ENCODE measurements at places on chromosomes 12 and 14.
A peak's percentile ranks its signal among the peaks of the same experiment; 100 is the strongest.

GRCh38 chr14:76977793-76978720 is 50.5 kb downstream of the IRF2BPL start:
- peak; percentile 83 for DNase-seq

DNA sequence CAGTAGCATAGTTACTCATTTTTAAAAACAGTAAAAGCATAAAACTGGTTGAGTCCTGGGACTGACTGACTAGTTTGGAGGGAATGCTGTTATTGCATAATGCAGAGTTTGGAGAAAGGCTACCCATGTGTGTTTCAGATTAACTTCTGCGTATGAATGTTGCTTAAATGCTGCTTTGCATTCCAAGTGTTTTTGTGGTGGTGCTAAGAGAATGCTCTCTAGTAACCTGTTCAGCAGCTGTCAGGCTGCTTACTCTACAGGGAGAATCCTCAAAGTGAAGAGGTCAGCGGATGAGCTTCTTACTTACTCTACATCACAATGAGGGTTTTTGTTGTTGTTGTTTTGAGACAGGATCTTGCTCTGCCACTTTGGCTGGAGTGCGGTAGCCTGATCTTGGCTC is 4.3 kb downstream of the DLST start:
- no peak for DNase-seq

DNA sequence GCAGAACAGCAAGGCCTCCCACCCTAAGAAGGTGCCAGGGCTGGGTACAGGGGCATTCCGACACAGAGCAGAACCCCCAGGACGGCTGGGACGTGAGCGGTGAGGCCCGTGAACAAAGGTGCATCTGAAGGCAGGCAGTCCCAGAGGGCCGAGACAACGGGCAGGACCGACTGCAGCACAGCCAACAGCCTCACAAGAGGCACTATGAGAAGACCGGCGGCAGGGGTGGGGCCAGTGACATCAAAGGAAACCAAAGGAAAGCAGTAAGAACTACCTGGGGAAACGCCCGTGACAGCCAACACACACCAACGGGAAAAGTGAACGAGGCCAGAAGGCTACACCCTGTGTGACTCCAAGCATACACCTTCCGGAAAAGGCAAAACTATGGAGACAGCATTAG is 9.1 kb downstream of the BTBD6 start:
- peak; percentile 25 for DNase-seq

- no peak for DNase-seq
Observed at GRCh38 chr12:31560516-31560915, 30.4 kb downstream of the DENND5B start.

DNA sequence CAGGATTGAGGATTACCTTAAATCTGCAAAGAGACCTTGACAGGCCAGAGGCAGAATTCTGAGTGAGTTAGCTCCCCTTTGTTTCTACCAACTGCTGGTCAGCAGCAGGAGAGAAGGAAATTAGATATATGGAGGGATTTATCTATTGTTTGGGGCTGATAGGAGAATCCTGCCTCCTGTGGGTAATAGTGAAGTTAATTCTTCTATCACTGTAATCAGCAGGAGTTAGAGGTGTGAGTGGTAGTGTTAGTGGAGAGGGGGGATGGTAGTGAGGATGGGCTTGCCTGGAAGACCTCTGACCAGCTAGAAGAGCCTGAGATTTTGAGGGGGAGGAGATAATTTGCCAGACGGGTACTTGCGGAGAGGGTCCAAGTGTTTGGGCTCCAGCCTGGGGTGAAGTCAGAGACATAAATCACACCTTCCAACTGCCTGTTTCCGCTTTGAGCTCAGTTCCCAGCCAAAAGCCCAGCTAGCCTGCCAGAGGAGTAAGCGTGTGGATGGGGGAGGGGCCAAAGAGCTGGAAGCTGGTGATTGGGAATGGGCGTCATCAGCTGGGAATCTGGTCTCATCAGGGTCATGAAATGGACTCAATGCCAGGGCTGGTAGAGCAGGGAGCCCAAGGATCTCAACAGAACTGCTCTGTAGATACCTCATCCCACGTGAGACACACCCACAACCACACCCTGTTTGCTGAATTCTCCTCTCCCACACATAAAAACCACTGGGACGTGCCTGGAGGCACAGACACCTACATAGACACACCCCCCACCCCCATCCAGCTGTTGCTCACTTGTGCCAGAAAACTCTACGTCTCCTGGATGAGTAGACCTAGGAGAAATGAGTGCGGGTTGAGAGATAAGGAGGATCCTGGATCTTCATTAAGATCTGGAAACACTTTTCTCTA is 13.1 kb upstream of the ITGA5 start:
- no peak for DNase-seq

DNA sequence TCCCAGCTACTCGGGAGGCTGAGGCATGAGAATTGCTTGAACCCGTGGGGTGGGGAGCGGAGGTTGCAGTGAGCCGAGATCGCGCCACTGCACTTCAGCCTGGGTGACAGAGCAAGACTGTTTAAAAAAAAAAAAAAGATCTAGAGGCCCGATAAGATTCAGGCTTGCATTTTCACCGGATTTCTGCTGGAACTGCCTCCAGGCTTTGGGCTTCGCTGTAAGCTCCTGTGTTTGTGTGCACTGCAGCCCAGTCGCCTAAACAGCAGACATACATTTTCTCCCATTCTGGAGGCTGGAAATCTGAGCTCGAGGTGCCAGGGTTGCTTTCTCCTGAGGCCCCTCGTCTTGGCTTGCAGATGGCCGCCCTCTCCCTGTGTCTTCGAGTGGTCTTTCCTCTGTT is 12.2 kb downstream of the BRI3BP start:
- no peak for DNase-seq

DNA sequence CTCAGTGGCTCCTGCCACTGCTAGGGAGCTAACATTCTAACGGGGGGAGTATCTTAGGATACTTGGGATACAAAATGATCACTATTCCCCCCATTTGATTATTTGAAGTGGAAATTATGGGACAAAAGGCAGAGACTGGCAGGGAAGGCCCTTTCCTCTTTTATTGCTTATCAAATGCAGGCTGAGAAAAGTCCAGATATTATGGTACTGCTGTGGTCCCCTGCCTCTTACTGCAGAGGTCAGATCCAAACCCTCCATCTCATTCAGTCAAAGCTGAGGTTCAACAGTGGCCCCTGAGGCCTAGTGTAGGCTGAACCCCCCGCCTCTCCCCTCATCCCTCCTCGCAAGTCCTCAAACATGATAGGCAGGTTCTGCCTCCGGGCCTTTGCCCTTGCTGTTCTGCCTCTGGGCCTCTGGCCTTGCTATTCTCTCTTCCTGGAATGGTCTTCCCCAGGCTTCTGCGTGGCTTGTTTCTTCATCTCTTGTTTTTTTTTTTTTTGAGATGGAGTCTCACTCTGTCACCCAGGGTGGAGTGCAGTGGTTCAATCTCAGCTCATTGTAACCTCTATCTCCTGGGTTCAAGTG is 34.2 kb downstream of the KRT80 start:
- no peak for DNase-seq

GRCh38 chr12:24177889-24178288 is 228.4 kb upstream of the SOX5 start:
- no peak for DNase-seq
